ENCODE measurements at places on chromosomes 1 and 21. TPM values are rescaled to one million over a fixed set of nuclear protein-coding genes. Genes with fewer than 3 reads are reported as not detected.

DNA sequence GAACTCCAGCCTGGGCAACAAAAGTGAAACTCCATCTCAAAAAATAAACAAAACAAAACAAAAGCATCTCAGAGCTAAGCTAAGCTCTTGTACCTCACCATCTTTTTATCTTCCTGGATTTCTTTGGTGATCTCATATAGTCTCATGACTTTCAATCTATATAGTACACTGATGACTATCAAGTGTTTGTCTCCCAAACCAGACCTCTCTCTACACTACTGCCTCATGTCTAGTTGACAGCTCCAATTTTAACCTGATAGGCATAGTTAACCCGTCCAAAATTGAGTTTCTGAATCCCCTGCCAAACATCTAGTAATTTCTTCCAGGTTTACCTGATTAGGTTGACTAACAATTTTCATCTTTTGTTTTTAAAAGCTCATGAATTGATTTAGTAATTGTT is 151.7 kb downstream of the COP1 start:
- no peak for DNase-seq

GRCh38 chr1:196433000-196433399 is 175.2 kb downstream of the KCNT2 start:
- DNase-seq: no peak

GRCh38 chr1:98406352-98407088 is 255.0 kb upstream of the SNX7 start:
- no peak for DNase-seq

- no peak for DNase-seq
Observed at GRCh38 chr1:51910221-51911000, 31.9 kb upstream of the NRDC start.

DNA sequence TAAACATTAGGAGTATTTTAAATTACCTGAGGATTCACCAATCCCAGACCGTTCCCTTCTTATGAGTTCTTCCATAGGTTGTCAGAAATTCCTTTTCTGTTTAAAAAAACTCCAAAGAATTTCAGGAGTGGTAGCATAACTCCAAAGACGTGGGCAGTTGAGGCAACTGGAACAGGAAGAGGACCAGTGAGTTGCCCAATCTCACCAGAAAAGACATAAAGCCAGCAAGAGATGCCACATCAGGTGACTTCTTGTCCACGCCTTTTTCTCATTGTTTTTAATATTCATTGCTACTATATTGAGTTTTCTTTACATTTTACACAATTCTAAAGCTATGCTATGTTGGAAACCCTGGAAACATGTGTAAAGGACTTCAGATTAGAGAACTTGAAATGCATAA is 88.1 kb upstream of the JAK1 start:
- no peak for DNase-seq

DNA sequence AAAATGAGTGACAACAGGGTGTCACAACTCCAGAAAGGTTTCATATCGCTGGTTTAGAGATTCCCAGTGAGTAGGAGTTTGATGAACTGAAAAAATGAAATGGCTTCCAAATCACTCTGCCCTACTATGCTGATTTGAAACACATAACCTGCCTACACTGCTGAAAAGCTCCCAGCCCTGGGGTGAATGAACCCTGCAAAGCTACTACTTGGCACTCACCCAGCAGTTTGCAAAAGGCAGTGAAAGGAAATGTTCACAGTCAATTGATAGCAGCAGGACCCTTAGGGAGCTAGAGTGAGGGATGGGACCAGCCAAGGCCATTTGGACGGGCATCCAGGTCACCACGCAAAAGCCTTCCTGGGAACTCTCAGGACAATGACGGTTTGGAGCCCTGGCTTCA is 44.4 kb upstream of the SRP9 start:
- no peak for DNase-seq

DNA sequence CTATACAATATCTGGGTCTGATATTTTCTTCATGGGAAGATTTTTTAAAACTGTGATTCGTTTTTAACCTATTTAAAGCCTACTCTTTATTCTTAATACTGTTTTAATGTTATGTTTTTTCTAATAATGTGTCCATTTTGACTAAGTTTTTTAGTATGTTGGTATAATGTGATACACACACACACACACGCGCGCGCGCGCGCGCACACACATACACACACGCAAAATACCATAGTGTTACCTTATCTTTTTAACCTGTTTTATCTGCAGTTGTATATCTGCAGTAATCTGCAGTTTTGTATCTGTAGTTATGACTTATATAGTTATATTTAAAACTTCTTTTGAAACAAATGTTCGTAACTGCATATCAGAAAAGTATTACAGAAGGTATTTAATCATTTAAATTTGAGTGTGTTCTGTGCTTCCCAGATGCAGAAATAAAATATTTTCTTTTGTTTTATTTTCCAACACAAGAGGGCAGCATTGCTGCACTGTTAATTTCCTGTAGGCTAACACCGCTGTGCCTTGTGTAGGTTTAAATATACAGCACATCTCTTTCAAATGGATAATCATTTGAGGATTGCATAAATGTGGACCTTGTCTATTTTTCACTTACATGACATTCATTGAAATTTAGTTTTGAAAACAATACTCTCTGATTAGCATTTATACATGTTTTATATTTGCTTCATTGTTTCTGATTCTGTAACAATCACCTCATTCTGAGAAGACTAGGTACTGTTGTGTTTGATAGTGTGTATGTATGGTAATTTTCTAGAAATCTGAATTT is 166.1 kb downstream of the PDE4B start:
- no peak for DNase-seq

- no peak for DNase-seq
Observed at GRCh38 chr1:226638001-226638601, 89.5 kb downstream of the STUM start.

DNA sequence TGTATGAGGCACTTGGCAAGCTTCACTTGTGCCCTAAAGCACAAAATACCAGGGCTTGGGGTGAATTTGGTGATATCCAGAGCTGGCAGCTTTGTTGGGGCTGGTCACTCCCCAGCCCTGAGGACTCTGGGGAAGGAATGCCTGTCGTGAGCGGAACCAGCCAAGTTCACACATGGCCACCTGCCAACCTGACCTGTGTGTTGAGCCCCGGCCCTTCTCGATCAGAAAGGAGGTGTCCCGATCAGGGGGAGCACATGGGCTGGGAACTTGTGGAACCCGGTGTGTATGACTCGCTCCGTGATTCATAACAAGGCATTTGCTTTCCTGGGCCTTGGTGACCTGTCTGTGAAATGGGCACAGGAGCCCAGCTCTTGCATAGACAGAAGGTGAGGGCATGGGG is 43.1 kb downstream of the AGPAT3 start:
- no peak for DNase-seq

The SMCP gene
- not detected for total RNA-seq

The EXO1 gene
- not detected for total RNA-seq

The TFF3 gene
- 20.3 TPM for total RNA-seq

The CRYBG2 gene
- not detected for total RNA-seq

The FGR gene
- 63.9 TPM for total RNA-seq

The SLC1A7 gene
- 1.6 TPM for total RNA-seq

The HIVEP3 gene
- 4.9 TPM for total RNA-seq

The ADGRL2 gene
- total RNA-seq: 25.3 TPM

Data from tibial nerve (tissue), 4 donors.